Stomach (tissue), 19 donors: ENCODE measurements at places on chromosomes 12 and 14.

DNA sequence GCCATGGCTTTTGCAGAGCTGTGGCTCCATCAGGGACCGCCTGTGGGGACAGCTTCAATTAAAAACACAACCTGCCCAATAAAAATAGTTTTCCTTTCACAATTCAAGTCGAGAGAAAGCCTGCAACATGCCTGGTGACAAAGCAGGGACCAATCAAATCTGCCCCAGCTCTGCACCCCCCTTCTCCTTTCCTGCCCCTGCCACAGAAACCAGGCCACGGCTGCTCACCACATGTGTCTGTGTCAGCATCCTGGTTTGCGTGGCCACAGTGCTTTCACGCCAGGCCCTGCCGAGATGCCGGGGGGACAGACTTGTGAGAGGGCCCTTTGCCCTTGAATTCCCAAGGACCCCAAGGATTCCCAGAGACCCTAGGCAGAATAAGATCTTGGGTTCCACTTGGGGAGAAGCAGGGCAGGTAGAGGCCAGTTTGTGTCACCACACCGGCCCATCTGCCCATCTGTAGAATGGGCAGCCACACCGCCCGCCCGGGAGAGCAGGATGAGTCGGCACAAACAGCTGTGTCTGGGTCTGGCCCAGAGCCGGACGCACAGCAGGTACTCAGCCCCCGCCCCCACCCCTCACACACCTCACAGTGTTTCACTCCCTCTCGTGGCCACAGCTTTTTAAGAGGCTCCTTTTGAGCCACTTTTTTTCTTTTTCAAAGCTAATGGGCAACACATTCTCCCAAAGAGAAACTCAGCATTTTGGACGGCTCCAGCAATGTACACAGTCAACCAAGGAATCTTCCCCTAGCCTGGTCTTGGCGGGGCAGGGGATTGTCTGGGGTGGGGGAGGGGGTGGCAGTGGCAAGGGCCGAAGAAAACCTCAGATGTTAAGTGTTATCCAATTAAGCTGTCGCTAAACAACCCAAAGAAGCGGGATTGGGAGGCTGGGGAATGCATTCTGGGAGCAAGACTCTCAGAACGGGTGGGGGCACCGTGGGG is 41.5 kb downstream of the BCL11B start:
- peak; percentile 53 for DNase-seq

- peak; percentile 63 for DNase-seq
These were observed 2.6 kb downstream of the SMIM41 start for GRCh38 chr12:52082026-52082668.

- no peak for DNase-seq
These were observed 42.6 kb downstream of the A2M start for GRCh38 chr12:9073076-9073475.

GRCh38 chr14:101593411-101594238 is 32.3 kb downstream of the DIO3 start:
- DNase-seq: no peak

GRCh38 chr12:131692431-131692830 is 18.5 kb upstream of the SFSWAP start:
- DNase-seq: no peak

GRCh38 chr12:71141378-71141926 is 16.3 kb downstream of the TSPAN8 start:
- peak; percentile 23 for DNase-seq

DNA sequence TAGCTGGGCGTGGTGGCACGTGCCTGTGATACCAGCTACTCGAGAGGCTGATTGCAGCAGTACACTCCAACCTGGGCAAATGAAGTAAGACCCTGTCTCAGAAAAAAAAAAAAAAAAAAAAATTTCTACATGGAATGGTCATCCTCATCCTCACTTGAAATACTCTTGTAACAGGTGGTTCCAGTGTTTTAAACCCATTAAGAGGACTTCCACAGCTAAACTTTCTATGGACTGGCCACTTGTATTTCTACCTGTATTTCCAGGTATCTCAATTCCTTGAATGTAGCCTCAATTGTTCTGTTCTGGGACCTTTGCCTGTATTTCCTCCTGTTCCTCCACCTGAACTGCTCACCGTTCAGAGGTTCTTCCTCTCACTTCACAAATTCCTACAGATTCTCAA is 11.8 kb upstream of the PHLDA1 start:
- DNase-seq: no peak

DNA sequence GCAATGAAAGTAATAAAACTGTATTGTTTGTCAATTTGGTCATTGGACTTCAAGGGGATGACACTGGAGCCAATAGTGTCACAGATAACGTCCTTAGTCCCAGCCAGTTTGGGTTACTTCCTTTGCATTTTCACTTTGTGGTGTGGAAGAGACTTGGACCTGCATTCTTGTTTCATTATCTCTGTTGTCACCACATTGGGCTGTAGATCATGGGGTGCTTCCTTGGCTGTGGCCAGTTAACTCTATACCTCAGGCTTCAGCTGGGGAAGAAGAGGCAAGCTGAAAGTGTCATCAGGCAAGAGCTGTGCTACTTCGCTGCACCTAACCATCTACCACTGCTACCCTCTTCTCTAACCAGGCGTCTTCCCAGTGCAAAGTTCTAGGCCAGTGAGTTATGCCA is 15.1 kb upstream of the CISTR start:
- DNase-seq: no peak

DNA sequence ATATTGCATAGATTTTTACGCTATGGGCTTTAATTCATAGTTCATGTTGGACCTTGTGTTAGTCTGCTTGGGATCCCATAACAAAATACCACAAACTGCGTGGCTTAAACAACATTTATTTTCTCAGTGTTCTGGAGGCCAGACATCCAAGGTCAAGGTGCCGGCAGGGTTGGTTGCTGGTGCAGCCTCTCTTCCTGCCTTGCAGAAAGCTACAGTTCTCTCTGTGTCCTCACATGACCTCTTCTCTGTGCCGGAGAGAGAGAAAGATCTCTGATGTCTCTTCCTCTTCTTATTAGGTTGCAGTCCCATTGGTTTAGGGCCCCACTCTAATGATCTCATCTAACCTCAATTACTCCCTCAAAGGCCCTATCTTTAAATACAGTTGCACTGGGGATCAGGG is 170.5 kb downstream of the IPO8 start:
- DNase-seq: no peak

- peak; percentile 88 for DNase-seq
These were observed 16.8 kb downstream of the ATP5MC2 start for GRCh38 chr12:53659011-53659551.

- no peak for DNase-seq
These were observed 26.6 kb downstream of the TSPAN9 start for GRCh38 chr12:3103806-3104205.

DNA sequence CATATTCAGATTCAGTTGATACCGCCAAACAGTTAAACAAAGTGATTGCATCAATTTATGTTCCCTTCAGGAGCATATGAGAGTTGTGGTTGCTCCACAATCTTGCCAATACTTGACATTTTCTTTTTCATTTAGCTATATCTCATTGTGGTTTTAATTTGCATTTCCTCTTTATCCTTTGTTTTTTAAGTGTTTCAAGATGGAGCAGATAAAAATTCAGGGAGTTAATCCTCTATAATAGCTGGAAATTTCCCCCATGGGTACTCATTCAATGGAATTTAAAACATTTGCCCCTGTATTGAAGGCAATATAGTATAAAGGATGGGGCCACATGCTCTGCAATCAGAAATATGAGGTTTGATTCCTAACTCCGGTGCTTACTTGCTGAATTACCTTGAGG is 1.1 kb upstream of the EXD2 start:
- no peak for DNase-seq

DNA sequence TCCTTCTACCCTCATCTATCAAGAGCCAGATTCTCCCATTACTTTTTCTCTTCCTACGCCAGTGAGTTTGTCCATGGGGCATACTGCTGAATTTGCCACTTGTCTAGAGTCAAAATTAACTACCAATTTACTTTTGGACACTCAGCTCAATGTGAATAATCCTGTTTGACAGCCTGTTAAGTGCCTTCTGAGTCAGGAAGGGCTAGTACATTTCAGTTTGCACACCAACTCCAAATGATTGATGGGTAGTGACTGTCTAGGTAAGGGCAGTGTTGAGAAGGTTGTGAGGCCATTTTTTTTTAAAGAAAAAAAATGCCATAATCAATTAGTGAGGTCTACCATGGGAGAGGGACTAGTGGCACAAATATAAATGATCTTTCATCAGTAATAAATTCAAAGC is 21.8 kb upstream of the TRIM9 start:
- no peak for DNase-seq

DNA sequence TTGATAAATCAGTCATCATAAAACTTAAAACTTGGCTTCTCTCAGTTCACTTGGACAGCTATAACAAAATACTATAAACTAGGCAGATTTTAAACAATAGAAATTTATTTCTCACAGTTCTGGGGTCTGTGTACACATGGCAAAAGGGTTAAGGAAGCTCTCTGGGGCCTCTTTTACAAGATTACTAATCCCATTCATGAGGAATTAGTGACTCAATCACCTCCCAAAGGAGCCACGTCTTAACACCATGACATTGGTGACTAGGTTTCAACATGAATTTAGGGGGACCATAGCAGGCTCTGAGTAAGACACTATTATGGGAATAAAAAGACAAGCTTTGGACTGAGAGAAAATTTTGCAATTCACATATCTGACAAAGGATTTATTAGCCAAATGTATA is 436.5 kb downstream of the PDZRN4 start:
- DNase-seq: no peak

DNA sequence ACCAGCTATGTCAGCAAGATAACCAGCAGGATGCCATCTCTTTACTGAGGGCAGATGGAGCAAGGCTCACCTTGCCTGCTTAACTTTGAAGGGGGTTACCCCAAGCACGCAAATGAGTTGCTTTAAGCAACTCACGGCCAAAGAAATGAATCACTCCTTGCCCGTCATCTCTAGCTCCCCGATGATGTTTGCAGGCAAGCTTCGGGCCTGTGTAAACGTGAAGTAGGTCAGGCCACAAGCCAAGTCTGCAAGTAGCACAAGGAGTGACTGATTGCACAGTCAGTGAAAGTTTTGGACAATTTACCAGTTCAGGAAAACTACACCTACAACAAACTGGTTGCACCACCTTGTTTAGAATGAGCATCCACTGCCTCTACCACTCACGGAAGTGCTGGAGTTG is 699.7 kb upstream of the TBX3 start:
- peak; percentile 49 for DNase-seq

GRCh38 chr14:101076451-101077198 is 173.1 kb upstream of the RTL1 start:
- no peak for DNase-seq

DNA sequence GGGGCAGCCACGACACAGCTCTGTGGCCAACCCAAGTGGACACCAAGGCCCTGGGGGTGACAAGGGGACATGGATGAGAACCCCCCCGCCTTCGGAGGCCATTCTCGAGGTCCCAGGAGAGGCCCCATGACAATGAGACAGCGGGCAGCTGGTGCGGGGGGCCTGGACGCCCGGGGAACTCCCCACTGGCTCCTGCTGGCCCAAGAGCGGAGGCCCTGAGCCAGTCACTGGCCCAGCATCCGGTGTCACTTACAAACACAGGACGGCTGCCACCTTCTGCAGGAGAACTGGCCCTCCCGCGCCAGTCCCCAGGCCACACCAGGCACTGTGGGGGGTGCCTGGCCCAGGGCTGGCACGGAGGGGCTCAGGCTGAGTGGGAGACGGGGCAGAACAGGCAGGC is 51.4 kb downstream of the NCOR2 start:
- DNase-seq: peak; percentile 52

DNA sequence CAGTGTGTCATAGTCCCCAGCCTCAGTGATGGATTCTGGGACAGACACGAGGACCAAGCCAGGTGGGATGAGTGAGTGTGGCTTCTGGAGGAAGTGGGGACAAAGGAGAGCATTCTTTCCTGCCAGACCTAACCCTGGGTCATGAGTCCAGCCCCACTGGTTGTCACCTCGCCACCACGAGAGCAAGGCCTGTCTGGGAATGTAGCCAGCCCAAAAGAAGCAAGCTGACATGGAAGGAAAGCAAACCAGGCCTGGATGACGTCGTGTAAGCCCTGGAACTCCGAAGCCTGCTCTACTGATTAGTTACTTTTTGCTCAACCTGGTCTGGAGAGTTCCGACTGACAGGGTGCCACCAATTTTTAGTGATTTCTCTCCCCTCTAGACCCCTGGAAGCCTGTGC is 105.9 kb downstream of the SINHCAF start:
- DNase-seq: no peak

DNA sequence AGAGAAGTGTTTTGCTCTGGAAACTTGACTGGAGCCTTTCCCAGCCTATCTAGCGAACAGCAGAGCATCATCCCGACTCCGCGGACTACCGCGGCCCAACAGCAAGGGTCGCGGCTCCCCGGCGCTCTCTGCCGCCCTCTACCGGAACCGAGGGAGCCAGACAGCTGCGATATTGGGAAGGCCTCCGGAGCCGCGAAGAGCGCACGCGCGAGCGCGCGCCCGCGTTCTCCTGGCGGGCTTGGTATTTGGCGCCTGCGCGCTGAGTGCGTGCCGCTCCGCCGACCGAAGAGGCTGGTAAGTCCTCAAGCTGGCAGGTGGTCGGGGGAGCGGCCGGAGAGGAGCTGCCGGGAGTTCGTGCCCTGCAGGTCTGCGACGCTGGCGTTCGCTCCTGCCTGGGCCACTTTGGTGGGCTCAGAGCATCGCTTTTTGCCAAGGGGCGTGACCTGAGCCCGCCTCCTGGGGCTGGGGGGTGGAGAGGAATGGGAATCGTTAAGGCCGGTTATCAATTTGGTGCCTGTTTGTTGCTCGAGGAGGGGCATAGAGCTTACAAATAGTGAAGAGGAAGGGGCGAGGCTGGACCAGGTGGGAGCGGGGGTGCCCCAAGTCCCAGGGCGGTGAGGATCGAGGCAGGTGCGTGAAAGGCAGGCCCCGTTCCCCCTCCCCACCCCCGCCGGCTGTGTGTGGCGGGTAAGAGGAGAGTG is at the start of gene TMEM106C:
Gene TMEM106C (plus strand): TSS at position 257 of the 701 bp plus-strand sequence. CDS start 641 bp downstream, outside the sequence.
- DNase-seq: peak; percentile 98

DNA sequence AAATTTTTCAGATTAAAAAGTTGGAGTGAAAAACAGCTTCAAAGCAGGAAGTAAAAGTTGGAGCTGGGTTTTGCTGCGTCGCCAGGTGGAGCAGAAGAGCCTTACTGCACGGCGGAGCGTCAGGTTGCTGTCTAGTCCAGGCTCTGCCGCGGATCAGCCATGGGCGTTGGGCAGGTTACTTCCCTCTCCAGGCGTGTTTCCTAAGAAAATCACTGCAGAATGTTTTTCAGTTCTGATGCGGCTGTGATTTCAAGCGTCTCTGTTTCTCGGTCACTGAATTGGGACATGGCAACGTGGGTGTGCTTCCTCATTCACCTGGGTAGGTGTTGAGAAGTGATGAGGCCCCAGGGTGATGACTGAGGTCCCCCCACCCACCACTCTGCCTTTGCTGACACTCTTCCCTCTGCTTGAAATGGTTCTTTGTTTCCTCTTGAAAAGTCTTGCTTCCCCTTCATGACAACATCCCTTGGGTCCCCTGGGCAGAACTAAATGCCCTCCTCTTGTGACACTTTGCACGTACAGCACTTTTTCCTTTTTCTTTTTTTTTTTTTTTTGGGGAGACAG is 7.6 kb downstream of the EVL start:
- DNase-seq: peak; percentile 47

DNA sequence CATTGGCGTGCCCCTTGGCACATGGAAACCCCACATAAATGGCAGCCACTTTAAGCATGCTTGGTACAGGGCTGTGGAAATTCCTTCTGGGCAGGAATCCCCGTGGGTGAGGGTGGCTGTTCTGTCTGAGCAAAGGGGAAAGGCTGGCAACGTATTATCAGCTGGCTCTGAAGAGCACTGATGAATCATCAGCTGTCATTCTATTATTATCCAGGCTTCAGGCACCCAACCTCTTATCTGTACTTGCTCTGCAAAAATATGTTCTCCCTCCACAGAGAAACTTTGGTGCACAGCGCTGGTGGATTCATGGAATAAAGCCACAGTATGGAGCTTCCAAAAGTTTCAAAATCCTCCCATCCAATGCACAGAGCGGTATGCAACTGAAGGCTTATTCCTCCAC is 167.1 kb downstream of the TBX5 start:
- DNase-seq: no peak

GRCh38 chr12:121301876-121302275 is 5.4 kb upstream of the CAMKK2 start:
- DNase-seq: no peak
